NCI-H1105 treated with DMSO at 0.1 percent for 48 hours (cell line): ENCODE measurements at places on chromosomes 11 and 22.

- DNase-seq: peak; percentile 83
Measured at GRCh38 chr11:95231881-95232605, 1.0 kb upstream of the SESN3 start.

GRCh38 chr11:83721263-83721662 is 435.1 kb upstream of the CCDC90B start:
- no peak for DNase-seq

- no peak for DNase-seq
Measured at GRCh38 chr11:119420631-119421030, 2.3 kb downstream of the THY1 start.

DNA sequence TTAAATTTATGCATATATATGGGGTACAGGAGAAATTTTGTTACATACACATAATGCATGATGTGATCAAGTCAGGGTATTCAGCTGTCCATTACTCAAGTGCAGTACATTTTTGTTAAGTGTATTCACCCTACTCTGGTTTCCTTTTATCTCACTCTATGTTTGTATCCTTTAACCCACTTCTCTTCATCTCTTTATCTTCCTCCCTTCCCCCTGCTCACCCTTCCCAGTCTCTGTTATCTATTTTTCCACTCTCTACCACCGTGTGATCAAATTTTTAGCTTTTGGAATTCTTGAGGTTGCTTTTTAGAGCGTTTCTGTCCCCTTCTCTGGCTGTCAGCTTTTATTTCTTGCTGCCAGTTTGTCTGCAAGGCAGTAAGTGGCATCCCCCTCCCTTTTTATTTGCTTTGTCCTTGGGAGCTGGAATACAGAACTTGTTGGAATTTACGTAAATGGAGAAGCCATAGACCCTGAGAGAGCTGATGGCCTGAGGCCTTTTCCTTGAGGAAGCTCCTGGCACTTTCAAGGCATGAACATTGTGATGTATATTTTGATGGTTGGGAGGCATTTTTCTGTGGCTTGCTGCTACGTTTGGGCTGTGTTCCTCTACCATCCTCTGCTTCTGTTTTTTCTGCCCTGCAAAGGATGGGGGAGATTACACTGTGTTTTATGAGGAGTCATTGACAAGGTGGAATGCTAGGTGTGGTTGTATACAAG is 148.6 kb downstream of the LDLRAD3 start:
- no peak for DNase-seq

DNA sequence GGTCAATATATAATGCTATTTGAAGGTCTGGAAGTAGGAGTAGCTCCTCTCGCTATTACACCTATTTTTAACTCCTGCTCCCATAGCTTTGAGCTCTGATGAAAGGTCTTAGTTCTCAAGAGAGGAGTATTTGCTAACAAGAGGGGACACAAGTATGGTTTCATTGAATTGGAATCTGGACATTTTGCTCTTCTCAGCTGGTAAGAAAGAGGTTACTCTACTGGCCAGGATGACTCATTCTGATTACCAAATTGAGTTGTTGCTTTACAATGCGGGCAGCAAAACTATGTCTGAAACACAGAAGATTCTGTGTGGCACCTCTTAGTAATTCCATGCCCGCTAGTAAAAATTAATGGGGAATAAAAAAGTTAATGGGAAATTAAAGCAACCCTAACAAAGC is 63.6 kb upstream of the EP300 start:
- DNase-seq: no peak
